RWPE1 (cell line): ENCODE measurements at places on chromosomes 5 and 9.

DNA sequence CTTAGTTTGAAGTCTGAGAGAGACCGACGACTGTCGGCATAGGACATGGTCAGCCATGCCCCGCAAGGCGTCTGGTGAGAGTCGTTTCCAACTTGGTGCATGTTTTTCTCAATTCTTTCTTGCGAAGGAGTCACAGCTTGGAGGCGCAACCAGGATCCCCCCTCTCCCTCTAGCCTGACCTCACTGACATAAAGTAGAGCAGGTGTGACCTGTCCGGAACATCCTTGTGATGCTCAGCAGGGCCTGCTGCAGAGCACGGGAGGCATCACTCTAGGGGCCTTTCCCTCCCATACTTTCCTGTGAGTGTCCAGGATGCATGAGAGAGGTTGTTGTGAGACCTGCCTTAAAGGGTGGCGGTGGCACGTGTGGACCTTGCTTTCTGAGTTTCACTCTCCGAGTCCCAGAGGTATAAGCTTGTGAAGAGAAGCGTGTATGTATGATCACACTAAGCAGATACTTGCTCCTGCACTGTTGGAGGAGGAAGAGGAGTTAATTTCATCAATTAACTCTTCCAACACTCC, 5.0 kb downstream of the TENT4A start:
- no peak for DNase-seq

DNA sequence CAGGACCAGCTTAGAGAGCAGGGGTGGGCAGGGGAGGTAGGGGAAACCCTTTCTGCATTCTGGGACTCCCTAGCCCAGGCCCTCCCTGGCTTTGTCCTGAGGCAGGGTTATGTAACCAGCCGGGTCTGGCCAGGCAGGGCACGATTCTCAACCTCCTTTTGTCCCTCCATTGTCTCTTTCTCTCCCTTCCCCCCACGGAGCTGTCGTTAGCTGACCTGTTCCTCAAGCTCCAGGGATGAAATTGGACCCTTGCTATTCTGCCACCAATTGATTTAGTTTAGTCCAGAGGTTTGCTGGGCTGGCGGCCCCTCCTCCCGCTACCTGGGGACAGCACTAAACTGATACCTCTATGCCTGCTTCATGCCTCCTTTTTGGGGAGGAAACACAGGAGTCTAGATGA, 9.4 kb upstream of the NDST1 start:
- no peak for DNase-seq

GRCh38 chr9:98540476-98540875, 168.3 kb downstream of the GABBR2 start:
- DNase-seq = no peak

GRCh38 chr5:96582343-96582742, 79.8 kb upstream of the CAST start:
- DNase-seq = no peak

- no peak for DNase-seq
Measured at GRCh38 chr9:85290019-85290418, 451.7 kb downstream of the AGTPBP1 start.

- no peak for DNase-seq
Measured at GRCh38 chr9:31839273-31839672, 545.2 kb upstream of the ACO1 start.

- no peak for DNase-seq
Measured at GRCh38 chr5:50967009-50967562, 300.6 kb downstream of the PARP8 start.

DNA sequence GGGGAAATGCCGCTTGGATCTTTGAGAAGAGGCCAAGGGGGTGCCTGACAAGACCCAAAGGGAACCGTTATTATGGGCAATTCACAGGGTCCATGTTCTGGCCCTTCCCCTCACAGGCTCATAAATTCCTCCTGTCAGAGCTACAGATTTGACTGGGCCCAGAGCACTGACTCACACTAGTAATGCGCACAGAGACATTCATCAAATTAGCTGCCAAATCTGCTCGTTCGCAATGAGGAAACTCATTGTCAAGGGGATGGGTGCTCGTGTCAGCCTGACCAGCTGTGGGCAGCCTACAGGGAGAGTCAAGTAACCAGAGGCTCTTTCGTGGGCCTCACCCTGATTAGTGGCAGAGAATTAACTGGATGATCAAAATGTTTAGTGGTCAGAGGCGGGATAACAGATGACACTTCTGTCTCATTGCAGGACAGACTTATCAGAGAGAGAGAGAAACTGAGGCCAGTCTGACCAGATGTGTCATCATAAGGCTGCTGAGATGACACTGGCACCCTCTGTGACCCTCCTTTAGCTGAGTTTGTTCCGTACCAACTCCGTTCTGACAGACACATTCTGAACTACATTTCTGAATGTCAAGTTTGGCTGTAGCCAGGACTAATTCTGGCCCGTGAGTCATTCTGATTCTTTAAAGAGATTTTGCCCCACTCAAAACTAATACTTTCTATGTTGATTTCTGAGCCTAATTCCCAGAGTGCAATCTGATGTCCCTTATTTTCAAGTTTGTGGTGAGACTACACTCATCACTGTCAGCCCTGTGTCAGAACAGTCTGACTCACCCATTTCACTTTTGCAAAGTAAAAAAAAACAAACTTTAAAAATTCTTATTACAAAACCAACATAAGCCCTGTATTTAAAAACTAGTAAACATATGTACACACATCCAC, 377.1 kb downstream of the ACTL7B start:
- peak; percentile 95 for DNase-seq

DNA sequence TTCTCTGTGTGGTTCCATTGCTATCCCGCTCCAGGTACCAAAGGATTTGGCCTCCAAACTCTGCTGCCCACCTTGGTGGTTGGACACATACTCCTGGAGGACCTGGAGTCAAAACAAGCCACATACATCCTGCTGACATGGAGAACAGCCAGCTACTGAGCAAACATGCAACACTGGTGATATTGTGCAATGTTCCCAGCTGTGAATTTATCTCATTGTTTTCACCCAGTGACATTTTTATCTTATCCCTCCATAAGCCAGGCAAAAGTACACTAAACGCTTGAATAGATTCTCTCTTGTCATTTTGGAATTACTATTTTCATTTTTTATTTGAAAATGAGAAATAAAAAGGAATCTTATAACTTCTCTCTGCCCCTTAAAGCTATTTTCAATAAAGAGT, 11.1 kb upstream of the CTSL start:
- DNase-seq = peak; percentile 19

DNA sequence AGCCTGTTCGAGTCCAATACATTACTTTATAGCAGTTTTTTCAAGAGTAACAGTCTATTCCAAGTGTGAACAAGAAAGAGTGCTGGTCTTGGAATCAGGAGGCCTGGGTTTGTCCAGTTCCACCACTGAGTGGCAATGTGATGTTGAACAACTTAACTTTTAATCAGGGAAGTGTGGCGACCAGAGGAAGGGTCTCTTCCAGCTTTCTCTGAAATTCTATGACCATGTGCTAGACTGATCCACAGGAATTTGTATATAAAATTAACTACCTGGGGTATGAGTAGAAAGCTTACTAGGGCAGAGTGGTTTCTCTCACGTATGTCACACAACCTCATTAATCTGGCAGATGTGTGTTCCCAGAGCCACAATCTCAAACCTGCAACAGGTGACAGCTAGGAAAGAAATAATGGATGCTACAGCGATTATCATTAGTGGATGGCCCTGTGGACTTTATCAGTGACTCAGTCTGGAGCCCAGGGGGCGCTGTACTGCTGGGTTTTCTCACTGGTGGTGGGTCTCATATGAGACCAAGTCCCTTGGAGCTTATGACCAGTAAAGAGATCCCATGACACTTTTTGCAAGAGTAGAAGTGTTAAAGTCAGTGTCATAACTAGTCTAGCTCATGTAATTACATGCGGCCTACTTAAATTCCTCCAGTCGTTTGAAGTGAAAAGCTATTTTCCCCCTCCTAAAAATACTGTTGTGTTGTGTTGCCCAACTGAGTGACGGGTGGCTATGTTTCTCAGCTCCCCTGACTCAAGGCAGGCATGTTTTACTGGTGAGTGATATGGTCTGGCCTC, 116.5 kb downstream of the GDNF start:
- no peak for DNase-seq

DNA sequence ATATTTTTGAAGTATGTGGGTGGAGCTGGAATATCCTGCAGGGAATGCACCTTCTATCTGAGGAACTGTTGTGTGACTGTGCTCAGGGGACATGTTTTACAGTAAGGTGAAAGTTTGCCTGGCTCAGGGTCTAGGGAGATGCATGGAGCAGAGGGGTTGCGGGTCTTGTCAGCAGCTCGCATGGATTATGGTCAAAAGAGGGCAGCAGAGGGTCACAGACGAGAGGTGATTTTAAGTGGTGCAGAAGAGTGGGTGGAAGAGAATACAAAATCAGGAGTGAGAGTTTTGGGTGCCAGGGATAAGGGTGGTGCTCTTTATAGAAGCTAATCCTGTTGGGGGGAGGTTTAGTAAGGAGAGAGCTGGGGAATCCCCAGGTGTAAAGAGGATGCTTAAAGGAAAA, 53.5 kb upstream of the GRIN3A start:
- DNase-seq = peak; percentile 48

DNA sequence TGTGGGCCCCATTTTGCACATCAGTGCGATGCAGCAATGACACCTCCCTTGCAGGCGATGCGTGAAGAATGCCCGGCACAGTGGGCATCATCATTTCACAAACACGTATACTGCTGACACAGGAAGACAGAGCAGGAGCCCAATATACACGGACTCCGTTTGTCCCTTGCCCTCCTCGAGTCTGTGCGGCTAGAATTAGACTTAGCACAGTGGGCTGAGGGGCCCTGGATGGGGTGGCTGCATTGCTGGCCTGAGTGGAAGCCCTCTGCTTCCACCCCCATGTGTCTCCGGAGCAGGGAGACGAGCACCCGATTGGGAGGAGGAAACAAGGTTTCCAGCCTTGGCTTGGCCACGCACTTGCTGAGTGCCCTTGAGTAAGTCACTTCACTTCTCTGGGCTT, 40.8 kb downstream of the GSN start:
- DNase-seq = no peak

DNA sequence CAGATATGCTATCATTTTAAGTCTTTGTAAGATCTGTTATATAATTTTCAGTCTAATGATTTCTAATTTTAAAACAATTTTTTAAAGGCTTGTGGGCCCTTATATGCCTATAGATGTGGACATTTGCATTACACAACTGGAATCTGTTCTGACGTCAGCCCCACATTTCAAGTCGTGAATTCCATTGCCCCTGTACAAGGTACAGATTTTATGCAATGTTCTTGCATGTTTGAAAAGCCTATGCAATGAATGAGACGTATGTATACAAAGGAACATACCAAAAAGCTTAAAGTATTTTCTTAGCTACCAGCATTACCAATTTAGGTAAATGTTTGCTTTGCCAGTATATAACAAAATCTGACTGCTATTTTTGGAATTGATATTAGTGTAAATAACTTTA, 77.2 kb downstream of the ITGA1 start:
- DNase-seq = no peak

DNA sequence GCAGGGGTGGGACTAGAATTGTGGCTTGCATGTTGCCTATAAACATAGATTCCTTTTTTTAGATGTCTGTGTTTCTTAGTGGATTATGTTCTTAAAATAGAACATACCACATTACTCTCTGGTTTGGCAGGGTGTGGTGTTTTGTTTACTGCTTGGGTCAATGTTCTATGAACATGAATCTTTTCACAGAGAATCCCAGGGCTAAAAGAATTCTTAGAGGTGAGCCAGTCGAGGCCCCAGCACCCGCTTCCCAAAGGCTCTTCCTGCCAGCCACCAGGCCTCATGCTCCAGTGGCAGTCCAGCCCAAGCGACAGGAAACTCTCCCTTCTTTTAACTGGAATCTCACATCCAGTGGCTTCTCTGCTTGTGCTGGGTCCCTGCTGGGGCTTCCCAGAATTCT, 126.6 kb downstream of the C9orf152 start:
- no peak for DNase-seq

- no peak for DNase-seq
Measured at GRCh38 chr9:122004589-122004988, 88.5 kb downstream of the TTLL11 start.

DNA sequence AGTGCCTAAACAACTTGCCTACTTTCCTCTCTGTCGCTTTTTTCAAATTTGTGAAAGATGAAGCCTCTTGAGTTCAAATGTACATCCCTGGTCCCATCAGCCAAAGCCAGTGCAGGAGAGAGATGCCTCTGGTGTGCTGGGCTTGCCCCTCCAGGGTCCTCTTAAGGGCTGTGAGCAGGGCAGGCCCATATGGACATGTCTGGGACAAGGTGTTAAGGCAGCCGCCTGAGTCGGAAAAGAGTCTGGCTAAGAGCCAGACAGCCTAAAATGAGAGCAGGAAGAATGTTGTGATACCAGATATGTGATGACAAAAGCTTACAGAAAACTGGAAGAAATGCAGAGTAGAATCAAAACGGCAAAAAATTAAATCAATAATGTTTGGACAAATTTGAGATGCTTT, 72.5 kb downstream of the APTX start:
- DNase-seq = peak; percentile 36

DNA sequence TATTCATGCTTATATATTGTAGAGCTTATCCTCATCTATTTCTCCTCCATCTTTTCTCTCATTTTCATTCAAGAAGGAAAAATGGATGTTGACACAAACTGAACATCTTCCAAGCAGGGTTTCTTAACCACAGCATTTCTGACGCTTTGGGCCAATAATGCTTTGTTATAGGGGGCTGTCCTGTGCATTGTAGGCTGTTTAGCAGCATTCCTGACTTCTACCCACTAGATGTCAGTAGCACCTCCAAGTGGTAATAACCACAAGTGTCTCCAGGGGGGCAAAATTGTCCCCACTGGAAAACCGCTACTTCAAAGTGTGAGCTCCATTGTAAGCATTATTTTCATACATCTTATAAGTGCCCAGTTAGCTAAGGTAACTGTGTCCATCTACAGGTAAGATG, 2.6 kb upstream of the TXNDC8 start:
- DNase-seq = no peak

GRCh38 chr5:173643964-173644363, 27.5 kb upstream of the BOD1 start:
- no peak for DNase-seq

DNA sequence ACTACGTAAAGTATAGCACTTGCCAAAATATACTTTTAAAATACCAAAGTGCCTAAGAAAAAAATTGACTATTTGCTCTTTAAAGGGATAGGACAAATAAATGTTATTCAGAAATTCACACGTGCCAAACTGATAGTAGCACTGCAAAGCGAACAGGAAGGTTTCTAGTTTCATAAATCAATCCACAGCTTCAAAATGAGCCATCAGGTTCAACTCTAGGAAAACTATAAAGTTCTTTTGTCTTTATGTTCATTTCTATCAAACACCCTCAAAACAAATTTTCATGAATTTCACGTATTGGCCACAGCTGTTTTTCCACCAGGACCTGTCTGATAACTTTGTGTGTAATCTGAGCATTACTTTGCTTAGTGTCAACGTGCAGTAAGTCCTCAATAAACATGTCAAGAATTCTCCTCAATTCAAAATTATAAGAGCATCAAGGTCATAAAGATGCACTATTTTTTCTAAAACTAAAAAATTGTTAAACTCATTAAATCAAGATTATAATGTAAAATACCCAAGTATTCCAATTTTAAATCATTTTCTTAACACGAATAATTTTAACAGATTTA, 3.0 kb downstream of the RNF130 start:
- DNase-seq = no peak
